HAP-1 (cell line): ENCODE measurements at places on chromosomes 6 and 20.

GRCh38 chr20:542777-543368 lies 717 bp downstream of the CSNK2A1 start:
- peak; percentile 49 for DNase-seq

DNA sequence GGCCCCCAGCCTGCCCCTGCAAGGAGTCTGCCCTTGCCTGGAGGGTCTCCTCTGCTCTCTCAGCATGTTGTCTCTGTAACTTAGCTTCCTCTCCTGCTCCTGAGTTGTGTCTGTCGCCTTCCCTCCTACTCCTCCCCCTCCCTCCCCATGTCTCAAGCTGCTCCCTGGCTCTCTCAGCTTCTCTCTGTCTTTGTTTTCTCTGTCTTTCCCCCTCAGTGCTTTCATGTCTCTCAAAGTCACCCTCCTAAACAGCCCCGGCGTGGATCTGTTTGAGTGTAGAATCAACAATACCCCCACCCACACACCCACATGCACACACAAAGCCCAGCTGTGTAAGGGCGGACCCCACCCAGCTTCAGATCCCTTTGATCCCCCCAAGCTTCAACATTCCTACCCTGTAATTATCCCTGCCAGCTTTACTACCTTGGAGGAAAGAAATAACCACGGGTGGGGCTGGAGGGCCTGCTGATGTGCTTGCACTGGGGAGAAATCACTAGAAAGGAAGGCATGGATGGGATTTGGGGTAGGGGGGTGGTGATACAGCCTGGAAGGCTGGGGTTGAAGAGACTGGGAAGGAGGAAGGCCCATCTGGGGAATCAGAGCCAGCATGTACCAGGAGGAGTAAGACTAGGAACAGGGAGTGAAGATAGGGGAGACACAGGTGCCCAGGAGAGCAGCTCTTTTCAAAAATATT lies 1.0 kb upstream of the LY6G6D start:
- peak; percentile 38 for DNase-seq

- DNase-seq, result no peak
Observed at GRCh38 chr6:158939255-158940159, 60.5 kb downstream of the RSPH3 start.

- DNase-seq, result no peak
Observed at GRCh38 chr20:58984691-58985090, 3.6 kb downstream of the NELFCD start.

- no peak for DNase-seq
Observed at GRCh38 chr6:13256266-13257001, 71.9 kb downstream of the TBC1D7 start.

DNA sequence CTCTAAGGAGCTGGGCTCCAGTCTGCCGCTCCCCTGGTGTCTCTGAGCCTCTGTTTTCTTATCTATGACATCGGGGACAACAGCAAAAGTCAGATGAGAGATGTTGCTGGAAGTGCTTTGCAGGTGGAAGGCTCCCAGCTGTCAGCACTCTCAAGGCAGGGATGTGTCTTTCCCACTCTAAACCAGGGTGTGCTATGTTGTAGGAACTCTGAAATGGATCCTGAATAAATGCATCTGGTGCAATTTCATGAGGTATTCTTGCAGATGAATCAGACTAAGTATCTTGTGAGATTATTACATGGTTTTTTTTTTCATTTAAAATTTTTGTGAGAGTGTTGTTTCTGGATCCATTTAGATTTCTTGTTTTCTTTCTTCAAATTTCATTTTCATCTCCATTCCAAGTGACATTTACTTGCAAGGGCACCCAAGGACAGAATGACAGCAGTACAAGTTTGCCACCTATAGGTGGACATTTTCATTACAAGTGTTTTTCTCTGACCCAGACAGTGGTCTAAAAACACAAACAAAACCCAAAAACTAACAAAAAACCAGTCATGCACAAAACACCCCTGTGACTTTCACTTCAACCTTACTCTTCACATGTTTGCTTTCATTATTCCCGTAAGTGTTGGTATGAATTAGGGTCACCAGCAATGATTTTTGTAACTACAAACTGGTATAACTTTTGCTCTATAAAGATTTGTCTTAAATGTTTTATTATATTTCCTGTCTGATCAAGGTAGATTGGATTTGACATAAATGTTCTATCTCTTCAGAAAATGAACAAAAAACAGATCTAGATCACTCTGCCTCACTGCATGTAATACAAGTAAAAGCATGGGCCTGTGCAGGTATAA lies 14.7 kb upstream of the SIM1 start:
- peak; percentile 39 for DNase-seq

GRCh38 chr6:115665310-115665709 lies 395.4 kb downstream of the FRK start:
- no peak for DNase-seq

DNA sequence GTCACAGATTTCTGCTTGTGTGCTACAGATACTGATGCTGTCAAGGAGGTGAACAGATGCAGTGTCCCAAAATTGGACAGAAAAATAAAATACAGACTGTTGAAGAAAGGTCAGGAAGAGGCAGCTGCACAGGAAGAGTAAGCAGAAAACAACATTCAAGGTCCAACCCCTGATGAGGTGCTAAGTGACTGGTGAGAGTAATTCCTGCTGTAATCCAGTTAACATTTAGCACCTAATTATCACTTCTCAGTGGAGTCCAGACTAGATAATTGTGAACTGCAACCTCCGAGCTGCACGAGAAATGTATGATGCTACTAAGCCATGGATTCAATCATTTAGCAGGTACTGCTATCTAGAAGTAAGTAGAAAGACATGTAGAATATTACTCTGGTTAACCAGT lies 36.3 kb upstream of the NRSN1 start:
- DNase-seq, result no peak

DNA sequence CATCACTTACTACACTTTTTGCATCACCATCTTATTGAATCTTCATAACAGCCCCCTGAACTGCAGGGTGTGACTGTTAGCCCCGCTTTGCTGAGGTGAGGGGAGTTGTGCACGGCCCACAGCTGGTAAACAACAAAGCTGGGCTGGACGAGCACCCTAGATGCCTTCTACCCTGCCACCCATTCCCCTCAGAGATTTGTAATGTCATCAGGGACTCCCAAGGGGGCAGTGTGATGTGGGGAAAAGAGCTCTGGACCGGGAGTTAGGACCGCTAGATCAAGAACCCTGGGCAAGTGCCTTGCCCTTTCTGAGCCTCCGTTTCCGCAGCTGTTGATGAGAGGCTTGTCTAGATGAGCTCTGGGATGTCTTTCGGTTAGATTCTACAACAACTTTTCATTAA lies 20.9 kb downstream of the PKIG start:
- no peak for DNase-seq

DNA sequence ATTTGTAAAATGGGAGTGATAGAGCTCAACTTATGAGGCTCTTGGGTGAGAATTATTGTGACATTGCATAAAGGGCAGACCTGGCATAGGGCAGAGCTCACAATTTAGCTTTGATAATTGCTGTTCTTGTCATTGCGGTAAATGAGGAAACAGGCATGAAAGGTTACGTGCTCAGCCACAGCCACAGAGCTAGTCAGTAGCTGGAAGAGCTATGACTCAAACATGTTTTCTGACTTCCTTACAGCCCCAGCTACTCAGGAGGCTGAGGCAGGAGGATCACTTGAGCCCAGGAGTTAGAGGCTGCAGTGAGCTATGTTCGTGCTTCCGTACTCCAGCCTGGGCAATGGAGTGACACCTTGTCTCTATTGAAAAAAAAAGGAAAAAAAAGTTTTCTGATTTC lies 3.5 kb upstream of the GHRH start:
- no peak for DNase-seq

DNA sequence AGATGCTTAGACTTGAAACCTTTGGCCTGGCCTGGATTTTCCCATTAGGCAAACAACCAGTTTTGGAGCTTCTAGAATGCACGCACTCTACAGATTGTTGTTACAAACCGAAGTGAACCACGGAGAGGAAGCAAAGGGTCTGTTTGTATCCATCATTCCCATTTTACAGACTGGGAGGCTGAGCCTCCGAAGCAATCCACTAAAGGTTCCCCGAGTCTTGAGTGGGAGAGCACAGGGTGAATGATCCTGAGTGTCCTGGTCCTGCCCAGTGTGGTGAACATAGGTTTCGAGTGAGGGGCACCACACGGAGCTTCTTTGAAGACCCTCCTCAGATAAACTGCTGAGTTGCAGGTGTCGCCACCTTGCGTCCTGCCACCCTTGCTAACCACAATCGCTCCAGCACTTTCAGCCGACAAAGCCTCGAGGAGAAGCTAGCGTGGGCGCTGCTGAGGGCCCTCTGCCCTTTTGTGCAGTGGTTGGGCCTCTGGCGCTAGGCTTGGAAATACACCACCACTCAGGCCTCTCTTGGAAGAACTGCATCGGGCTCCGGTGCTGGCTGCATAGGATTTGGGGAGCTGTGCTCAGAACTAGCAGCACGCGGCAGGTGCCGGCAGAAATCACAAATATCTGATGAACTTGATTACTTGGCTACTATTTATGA lies 1.4 kb upstream of the PRDM13 start:
- no peak for DNase-seq

DNA sequence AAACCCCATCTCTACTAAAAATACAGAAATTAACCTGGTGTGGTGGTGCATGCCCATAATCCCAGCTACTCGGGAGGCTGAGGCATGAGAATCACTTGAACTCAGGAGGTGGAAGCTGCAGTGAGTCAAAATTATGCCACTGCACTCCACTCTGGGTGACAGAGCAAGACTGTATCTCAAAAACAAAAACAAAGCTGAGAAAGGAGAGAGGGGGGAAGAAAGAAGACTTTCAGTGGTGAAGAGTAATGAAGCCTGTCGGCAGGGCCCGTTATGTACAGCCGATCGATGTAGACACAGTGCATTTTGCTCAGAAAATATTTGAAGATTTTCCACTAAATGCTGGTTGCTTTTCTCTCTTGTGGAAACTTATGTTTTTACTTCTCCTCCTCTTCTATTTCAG lies 13.8 kb downstream of the VAPB start:
- no peak for DNase-seq

DNA sequence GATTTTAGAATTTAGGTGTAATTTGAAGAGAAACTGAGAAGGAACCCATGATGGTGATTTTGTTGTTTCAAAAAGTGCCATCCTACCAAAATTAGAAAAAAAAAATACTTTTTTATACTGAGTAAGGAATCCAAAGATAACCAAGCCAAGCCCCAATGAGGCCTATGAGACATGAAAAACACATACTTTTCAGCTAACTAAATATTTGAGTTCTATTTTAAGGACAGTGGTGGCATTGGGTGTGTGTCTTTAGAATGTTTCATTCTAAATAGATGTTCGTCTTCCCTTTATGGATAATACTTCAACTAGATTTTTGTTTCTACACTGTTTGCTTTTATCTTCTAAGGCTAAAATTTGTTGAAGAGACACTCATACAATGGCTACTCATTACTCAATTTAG lies 9.6 kb downstream of the CD24 start:
- DNase-seq, result no peak

GRCh38 chr6:87858440-87858839 lies 156.4 kb upstream of the AKIRIN2 start:
- DNase-seq, result no peak

GRCh38 chr6:169962604-169963469 lies 211.4 kb downstream of the ERMARD start:
- DNase-seq, result no peak

- DNase-seq, result no peak
Observed at GRCh38 chr6:123000244-123000770, 4.3 kb downstream of the CLVS2 start.

GRCh38 chr6:169573883-169574282 lies 127.9 kb downstream of the WDR27 start:
- DNase-seq, result no peak

DNA sequence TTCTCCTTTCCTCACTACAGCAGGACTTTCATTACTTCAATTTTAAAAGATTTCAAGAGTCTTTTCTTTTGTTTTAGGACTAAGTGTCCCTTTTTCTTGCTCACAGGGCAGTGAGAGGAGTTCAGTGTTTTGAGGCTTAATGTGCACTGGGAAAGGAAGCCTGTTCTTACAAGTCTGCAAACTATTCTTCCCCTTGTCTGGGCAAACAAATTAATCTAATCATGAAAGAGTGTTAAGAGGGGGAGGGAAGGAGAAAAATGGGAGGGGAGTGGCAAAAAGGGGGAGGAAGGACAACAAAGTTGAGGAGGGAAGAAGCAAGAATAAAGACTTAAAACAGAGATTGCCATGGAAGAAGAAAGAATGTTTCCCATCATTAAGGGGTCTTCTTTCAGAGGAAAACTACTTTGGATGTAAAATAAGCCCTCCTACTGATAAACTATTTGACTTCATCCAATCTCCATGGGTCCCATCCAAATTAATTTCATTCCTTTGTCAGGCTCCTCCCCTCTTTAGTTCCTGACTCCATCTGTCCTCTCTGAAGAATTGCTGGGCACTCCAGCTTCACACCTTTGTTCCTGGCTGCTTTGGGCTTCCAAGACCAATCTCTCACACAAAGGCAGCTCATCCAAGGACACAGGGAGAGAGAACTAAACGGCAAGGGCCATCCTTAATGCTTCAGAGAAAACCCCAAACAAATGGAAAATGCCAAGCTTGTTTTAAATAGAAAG lies 244.5 kb downstream of the TPBG start:
- DNase-seq, result no peak

DNA sequence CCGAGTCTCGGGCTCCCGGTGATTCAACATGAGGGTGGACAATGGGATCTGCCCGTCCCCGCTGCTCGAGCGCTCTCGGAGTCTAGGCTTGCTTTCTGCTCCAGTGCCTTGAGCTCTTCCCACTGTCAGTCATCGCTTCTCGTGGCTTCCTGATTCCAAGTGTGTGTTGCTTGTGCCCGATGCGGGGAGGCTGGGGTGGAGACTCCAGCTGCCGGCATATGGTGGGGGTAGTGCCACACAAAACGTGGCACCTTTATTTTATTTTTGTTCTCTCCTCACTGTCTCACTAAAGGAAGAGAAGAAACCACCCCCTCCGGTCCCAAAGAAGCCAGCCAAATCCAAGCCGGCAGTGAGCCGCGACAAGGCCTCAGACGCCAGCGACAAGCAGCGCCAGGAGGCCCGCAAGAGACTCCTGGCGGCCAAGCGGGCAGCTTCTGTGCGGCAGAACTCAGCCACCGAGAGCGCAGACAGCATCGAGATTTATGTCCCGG lies 14.8 kb upstream of the MYL9 start:
- no peak for DNase-seq

- DNase-seq, result no peak
Observed at GRCh38 chr20:36856691-36857635, 19.0 kb upstream of the TLDC2 start.
